T-helper 2 cell treated with Interferon-gamma antibody and Interleukin-4, amounts not matched to agents 100 ng/mL and 5 ng/mL, for 36 hours (primary cell): ENCODE measurements at places on chromosomes 5 and 9. TPM values are rescaled to one million over a fixed set of nuclear protein-coding genes. Genes with fewer than 3 reads are reported as not detected.

The TRPM3 gene
- total RNA-seq, result not detected in 2 replicates

The CEL gene
- 2.5 TPM in 2 replicates for total RNA-seq

The HCN1 gene
- total RNA-seq, result not detected in 2 replicates

The FCN1 gene
- not detected in 2 replicates for total RNA-seq

The LVRN gene
- 0.05 TPM in 1 of 2 replicates, not detected in the other for total RNA-seq

The C1QTNF3 gene
- total RNA-seq, result 4.5 TPM in 2 replicates

The GABRP gene
- not detected in 2 replicates for total RNA-seq

The PCDHGA3 gene
- total RNA-seq, result 0.23 and 0.34 TPM in 2 replicates

The FYB1 gene
- total RNA-seq, result 193 and 203 TPM in 2 replicates

The C5orf58 gene
- total RNA-seq, result not detected in 2 replicates

The ZFP2 gene
- 0.18 TPM in 1 of 2 replicates, not detected in the other for total RNA-seq

The IFNB1 gene
- not detected in 2 replicates for total RNA-seq

The SPAG8 gene
- total RNA-seq, result 0.95 and 1.4 TPM in 2 replicates

The PCDHGA7 gene
- 0.30 TPM in 2 replicates for total RNA-seq

The MPDZ gene
- total RNA-seq, result not detected in 2 replicates

The ADRB2 gene
- 0.34 and 0.70 TPM in 2 replicates for total RNA-seq

The TSTD2 gene
- 14.5 and 18.2 TPM in 2 replicates for total RNA-seq

The SLC36A3 gene
- not detected in 2 replicates for total RNA-seq

The MZB1 gene
- total RNA-seq, result 61.8 and 65.3 TPM in 2 replicates

The SV2C gene
- total RNA-seq, result 0.02 TPM in 2 replicates

The MAPK9 gene
- 44.9 and 50.7 TPM in 2 replicates for total RNA-seq

The ADAMTS6 gene
- 2.0 TPM in 2 replicates for total RNA-seq

The ODF2 gene
- total RNA-seq, result 54.3 and 58.6 TPM in 2 replicates

The RORB gene
- total RNA-seq, result 0.07 and 0.14 TPM in 2 replicates

The PTGES gene
- total RNA-seq, result 0.09 TPM in 1 of 2 replicates, not detected in the other
